NCI-H524 treated with DMSO at 0.1 percent for 48 hours (cell line): ENCODE measurements at places on chromosomes 12 and 14.
A peak's percentile ranks its signal among the peaks of the same experiment; 100 is the strongest.

- no peak for DNase-seq
Measured at GRCh38 chr12:110343114-110343513, 60.4 kb downstream of the ANAPC7 start.

- DNase-seq: no peak
Measured at GRCh38 chr12:12399776-12400305, 43.0 kb downstream of the BORCS5 start.

GRCh38 chr12:112537710-112538396, 119.1 kb downstream of the PTPN11 start:
- no peak for DNase-seq

DNA sequence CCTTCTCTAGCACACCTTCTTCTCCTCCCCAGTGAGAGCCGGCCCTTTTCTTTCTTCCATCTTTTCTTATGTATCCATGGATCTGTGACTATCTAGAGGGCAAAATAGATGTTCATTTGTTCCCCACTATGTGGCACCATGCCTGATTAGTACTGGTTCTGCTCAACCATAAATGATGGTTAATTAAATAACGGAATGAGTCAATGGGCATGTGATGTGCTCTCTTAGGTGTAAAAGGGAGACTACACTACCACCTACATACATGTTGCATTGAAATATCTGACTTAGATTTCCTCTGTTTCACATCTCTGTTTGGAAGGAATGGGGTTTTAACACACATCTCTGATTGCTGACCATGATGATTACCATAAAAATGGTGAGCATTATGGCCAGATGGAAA, 116.5 kb downstream of the BTG1 start:
- no peak for DNase-seq

DNA sequence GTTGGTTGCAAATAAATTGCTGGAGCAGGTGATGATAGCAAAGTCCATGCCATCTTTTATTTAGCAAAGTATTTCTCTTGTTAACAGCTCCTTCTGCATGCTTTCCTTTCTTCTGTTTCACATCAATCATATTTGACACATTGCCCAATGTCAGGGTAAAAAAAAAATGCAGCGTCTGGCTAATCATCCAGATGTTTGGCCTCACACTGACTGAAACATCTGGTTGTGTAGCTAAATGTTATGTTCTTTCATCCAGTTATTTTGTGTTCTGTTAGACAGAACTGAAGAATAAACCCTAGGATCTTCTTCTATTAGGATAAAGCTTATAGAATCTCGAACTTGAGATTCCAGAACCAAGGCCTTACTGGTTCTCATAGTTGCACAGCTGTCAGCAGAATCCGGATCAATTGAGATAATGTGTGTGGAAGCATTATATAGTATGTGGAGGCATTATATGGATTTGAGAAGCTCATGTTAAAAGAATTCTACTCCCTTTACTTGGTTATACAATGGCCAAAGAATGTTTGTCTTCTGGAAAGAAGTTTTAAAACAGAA, 859.2 kb downstream of the DIO2 start:
- no peak for DNase-seq

DNA sequence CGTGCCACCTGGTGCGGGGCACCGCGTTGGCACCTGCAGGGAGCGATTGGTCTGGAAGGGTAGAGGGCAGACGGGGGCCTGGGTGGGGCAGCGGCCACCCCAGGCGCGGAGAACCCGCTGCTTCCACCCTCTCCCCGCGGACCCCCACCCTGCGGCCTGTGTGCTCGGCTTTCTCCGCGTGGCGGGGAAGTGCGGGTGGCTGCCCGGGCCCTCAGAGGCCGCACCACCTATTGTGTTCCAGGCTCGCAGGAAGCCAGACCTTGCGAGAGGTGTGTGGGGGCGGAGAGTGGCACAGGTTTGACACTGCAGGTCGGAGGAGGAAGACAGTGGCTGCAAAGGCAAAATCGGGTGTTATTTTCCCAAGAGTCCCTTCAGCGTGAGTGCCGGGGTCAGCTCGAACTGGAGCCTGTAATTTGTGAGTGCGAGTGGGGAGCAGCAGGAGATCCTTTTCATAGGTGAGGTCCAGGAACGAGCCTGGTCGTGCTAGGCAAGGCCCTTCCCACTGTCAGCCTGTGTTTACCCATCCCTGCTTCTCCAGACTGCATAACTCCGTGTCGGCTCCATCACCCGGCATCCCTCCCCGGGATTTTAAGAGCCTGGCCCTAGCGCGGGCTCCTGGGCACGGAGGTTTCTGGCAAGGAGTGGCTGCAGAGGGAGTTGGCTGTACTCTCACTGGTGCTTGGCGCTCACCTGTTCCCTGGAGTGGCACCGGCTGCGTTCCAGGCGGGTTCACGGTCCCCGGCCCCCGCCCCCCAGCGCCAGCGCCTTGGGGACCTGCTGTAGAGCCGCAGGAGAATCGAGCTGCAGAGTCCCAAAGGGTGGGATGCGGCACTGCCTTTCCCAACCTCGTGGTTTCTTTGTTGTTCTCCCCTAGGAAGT, 935 bp downstream of the TBC1D30 start:
- DNase-seq: peak; percentile 11

GRCh38 chr12:47835831-47836155, 16.1 kb upstream of the HDAC7 start:
- no peak for DNase-seq

- no peak for DNase-seq
Measured at GRCh38 chr14:28398506-28398905, 368.1 kb upstream of the FOXG1 start.

- no peak for DNase-seq
Measured at GRCh38 chr14:100470523-100470897, 116.7 kb downstream of the BEGAIN start.

DNA sequence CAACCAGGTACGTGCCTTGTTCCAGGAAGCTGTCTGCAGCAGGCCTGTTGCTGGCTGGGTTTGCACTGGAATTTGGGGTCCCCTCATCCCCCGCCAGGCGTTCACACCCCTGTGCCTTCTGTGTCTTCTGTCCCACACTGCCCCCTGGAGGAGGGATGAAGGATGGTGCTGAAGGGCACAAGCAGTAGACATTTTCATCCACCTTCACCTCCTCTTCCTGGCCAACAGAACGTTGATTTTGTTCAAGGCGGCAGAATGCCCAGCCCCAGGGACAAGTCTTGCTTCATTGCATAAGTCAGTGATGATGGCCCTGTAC, 122.1 kb downstream of the CALM1 start:
- DNase-seq: no peak

DNA sequence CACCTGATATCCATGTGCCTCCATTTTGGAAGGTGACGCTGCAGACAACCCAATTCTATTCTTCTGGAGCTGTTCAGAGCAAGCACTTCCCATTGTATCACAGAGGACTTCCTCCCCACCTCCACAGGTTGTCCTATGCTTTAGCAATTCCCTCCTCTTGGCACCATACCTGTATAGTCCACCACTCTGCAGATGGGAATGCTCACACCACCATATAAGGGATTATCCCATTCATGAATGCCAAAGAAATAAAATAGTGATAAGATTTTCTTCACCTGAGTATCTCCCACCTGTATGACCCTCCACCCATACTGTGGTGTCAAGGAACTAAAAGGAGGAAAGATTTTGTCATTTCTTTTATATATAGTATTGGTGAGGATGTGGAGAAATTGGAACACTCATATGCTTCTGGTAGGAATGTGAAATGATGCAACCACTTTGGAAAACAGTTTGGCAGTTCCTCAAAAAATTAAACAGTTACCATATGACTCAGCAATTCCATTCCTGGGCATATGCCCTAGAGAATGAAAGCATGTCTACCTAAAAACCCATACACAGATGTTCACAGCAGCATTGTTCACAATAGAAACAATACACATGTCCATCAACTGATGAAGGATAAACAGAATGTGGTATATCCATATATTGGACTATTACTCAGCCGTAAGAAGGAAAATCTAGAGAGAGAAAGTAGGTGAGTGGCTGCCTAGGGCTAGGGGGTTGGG, 75.2 kb downstream of the FIGNL2 start:
- DNase-seq: no peak

DNA sequence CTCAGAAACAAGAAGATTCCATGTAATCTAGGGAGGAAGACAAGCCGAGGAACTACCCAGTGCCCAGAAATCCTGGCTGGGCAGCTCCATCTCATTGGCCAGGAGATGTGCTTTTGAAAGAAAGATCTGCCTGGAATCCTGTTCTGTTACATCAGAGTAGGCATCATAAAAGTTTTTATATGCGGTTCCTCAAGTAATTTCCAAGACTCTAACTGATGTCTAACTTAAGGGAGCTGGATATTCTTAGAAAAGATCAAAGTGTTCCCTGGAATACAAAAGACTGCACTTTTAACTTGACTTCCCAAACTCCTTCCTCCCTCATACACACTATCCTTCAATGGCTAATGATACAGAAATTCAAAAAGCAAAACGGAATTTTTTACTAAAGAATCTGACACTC, 16.3 kb downstream of the RHOJ start:
- DNase-seq: no peak

GRCh38 chr12:119938049-119938667, 50.9 kb upstream of the BICDL1 start:
- DNase-seq: no peak

GRCh38 chr12:107431942-107432341, 253.7 kb upstream of the PWP1 start:
- no peak for DNase-seq

DNA sequence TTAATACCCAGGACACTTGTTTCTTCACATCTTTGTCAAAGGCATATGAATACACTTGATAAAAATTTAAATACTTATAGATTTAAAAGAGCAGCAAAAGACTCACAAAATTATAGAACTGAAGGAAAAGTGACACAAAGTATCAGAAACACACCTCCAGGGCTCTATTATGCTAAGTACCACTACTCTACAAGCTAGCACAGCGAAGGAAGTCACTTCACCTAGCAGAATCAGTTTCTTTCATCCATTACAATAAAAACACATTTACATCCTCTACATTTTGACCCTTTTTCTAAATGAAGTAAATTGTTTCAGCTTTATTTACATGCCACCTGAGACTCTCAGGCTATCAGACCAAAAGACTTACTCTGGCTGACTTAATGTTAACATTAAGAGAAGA, 26.6 kb upstream of the PTPRB start:
- DNase-seq: no peak

DNA sequence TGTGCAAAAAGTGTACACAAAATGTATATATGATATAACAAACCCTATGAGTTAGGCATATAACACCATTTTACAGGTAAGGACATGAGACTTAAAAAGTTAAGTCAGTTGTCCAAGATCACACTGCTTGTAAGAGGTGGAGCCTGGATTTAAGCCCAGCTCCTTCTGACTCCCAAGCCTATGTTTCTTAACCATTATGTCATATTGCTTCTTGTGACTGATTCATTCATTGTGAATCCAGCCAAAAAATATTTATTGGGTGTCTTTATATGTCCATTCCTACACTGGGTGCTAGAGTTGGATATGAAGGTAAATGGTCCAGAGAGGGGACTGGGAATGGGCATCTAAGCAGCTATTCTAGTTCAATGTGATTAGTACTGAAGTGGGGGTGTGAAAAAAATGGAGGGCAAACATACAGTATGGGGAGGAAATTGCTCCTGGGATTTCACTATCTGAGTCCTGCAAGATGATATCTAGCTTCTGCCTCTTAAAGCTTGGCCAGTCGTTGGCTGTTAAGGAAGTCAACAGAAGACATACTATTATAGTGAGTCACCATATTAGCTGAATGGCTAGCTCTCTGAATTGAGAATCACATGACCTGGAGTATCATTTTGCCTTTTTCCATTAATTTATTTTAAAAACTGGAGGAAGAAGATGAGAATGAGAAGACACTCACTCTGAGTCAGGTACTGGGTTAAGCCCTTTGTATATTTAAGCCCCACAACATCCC, 28.8 kb downstream of the PAX9 start:
- no peak for DNase-seq
